Lung (tissue), 17 donors: ENCODE measurements at places on chromosomes 13 and 19.

DNA sequence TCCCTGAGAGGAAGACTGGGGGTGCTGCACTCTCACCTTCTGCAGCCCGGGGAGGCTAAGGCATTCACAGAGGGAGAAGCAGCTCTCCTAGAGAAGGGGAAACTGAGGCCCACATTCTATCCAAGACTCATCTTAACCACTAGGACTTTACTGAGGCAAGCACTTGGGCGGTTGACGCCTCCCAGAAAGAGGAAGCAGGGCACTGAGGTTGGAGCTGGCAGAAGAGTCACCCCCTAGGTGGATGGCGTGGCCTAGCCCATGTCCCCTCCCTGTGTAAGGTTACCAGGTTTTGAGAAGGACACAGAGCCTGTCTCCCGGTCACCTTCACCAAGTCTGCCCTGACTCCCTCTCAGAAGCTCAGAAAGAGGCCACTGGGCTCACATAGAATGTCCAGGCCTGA, 2.7 kb downstream of the S1PR2 start:
- peak overlapping the region; percentile 14 for H3K27ac ChIP-seq
- peaks cover 13% of the 10 kb centered on the region for H3K36me3 ChIP-seq
- no peaks in the 10 kb centered on the region for H3K27me3 ChIP-seq
- no peak overlapping the region for H3K4me3 ChIP-seq

DNA sequence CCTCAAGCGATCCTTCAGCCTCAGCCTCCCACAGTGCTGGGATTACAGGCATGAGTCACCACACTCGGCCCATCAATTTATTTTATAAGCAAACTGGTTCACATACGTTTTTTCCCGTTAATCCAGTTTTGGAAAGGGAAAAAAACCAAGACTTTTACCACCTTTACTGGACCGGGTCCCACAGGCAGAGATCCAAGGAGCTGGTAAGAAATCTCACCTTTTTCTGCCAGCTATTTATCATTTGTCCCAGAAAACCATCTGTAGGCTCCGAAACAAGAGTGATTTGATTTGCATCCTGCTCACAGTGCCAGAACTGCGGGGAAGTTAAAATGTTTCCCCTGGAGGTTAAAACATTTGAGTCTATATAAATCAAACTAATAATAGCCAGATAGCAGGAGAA, 6.3 kb upstream of the FUT2 start:
- no peaks in the 10 kb centered on the region for H3K27me3 ChIP-seq
- H3K27ac ChIP-seq, result no peak overlapping the region
- H3K36me3 ChIP-seq, result no peaks in the 10 kb centered on the region
- no peak overlapping the region for H3K4me3 ChIP-seq

DNA sequence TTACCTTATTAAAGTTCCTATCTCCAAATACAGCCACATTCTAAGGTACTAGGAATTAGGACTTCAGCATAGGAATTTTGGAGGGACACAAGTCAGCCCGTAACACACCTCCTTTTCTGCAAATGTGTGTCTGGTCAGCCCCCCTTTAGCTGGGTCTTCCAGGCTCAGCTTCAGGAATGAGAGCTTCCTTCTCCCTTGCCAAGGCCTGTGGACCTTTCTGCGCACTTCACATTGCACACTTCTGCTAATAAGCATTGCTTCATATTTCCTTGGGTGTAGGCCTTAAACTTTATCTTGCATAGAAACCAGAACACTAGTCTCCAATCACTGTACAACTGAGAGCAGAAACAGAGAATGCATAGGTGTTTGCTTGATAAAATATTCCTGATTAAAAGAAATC, 4.5 kb upstream of the STK24 start:
- no peaks in the 10 kb centered on the region for H3K27me3 ChIP-seq
- DNase-seq, result no peak
- peaks cover 33% of the 10 kb centered on the region for H3K4me1 ChIP-seq
- no peaks in the 10 kb centered on the region for H3K36me3 ChIP-seq

- H3K27ac ChIP-seq, result no peak overlapping the region
- H3K27me3 ChIP-seq, result no peaks in the 10 kb centered on the region
- H3K36me3 ChIP-seq, result no peaks in the 10 kb centered on the region
Measured at GRCh38 chr13:109105899-109106298, 476.5 kb downstream of the MYO16 start.

DNA sequence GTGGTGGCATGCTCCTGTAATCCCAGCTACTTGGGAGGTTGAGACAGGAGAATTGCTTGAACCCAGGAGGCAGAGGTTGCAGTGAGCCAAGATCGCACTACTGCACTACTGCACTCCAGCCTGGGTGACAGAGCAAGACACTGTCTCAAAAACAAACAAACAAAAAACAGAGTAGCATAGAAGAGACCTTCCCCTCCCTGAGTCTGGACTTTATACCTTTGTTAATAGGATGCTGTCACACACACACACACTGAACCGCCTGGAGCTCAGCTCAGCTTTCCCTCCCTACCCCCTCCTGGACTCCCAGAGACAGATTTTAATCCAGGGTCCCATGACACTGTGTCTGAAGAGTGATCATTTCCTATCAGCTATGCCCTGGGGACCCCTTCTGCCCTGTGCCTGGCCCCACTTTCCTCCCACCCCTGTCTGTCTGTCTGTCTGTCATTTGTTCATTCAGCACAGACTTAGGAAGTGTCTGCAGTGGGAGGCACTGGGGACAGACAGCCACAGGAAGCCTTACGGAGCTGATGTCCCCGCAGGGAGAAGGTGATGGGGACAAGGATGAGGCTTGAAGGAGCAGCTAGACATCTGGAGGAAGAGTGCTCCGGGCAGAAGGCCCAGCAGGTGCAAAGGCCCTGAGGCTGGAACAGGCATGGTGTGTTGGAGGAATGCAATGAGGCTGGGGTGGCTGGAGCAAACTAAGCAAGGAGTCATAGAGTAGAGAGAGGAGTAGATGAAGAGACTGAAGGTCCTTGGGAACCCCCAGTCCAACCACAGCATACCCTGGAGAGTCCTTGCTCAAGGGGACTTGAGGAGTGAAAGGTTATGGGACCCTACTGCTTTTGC, 4.9 kb downstream of the CERS4 start:
- no peak overlapping the region for H3K4me3 ChIP-seq
- peaks cover 8% of the 10 kb centered on the region for H3K4me1 ChIP-seq
- H3K27me3 ChIP-seq, result no peaks in the 10 kb centered on the region
- no peak for DNase-seq
- no peaks in the 10 kb centered on the region for H3K36me3 ChIP-seq

DNA sequence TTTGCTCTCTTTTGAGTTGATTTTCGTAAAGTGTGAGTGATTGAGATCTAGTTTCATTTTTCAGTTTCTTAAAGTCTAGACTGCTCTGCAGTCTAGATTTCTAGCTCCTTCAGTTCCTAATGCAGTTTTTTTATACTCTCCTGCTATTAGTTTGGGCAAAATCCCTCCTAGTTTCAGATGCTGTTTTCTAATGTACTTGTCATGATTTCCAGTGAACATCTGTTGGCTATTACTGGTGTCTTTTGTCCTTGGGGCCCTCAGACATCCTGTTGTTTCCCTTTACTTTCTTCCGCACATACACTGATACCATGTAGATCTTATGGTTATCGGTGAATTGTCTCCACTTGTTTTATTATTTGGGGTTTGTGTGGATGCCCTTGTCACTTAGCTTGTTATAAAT, 292.1 kb downstream of the TDRD3 start:
- H3K27me3 ChIP-seq, result no peaks in the 10 kb centered on the region
- H3K4me1 ChIP-seq, result no peaks in the 10 kb centered on the region
- H3K27ac ChIP-seq, result no peak overlapping the region
- DNase-seq, result no peak
- no peaks in the 10 kb centered on the region for H3K36me3 ChIP-seq

- no peaks in the 10 kb centered on the region for H3K27me3 ChIP-seq
- peak overlapping the region; percentile 76 for H3K27ac ChIP-seq
- no peak overlapping the region for H3K4me3 ChIP-seq
- H3K4me1 ChIP-seq, result peaks cover 22% of the 10 kb centered on the region
- DNase-seq, result peak; percentile 86
Measured at GRCh38 chr19:44718441-44719261, 19.7 kb downstream of the CEACAM16 start.

DNA sequence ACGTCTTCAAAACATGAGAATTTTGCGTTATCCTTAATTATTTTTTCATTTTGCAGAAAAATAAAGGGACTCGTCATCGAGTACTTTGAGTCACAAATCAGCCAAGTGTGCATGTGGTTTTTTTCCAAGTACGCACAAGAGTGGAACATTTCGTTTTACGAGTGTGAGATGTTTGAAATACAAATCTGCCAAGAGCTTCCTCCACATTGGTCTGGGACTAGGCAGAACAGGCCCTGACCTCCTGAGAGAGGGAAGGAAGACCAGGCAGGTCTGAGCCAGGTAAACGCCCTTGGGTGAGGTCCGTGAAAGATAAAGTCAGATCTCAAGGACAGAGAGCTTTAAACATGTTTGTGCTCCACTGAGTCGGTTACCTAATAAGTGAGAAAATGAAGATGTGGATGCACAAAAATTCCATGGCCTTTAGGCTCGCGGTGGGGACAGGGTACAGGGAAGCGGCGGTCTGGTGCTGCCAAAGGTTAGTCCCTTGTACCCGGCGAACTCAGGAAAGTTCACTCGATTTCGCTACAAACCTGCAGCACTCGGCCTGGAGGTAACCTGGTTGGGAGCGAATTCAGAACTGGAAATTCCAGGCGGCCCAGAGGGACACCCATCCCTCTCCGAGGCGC, 473 bp upstream of the ITM2B start:
- no peaks in the 10 kb centered on the region for H3K36me3 ChIP-seq
- DNase-seq, result no peak
- H3K4me3 ChIP-seq, result peak overlapping the region; percentile 65
- H3K27me3 ChIP-seq, result no peaks in the 10 kb centered on the region

DNA sequence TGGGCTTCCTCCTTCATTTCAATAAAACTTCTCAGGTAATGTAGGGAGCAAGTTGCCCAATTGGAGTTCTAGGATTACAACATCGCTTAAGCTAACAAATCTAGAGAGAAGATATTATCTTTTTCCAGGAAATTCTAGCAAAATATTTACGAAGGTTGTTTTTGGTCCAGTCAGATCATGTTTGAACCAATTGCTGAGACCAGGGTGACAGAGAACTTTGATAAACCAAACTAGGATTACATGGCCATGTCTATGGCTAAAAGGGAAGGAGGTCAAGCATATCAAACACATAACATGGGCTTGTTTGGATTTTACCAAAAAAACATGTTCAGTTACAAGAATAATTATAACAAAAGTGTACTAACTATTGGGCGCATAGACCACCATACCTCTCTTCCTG, 442.4 kb upstream of the SGCG start:
- no peak for DNase-seq
- H3K27ac ChIP-seq, result no peak overlapping the region
- H3K4me3 ChIP-seq, result no peak overlapping the region
- H3K27me3 ChIP-seq, result no peaks in the 10 kb centered on the region

DNA sequence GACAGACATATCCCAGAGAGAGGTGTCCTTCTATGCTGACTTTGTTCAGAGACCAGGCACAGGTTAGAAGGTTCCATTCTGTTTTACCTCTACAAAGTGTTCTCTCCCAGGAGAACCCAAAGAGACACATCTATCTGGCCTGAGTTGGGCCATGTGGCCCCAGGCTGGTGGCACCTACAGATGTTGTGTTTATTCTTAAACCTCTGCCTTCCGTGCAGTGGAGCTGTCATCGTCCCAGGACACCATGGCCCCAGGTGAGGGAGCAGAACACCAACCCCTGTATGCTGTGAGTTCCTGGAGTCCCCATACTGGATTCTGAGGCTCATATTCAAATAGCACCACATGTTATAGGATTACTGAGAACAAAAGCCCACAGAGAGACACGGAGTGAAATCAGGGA, 3.9 kb downstream of the KIR3DL3 start:
- H3K4me1 ChIP-seq, result no peaks in the 10 kb centered on the region
